ENCODE measurements at places on chromosomes 2 and 18.

GRCh38 chr2:62856228-62857040 lies 150.9 kb downstream of the EHBP1 start:
- DNase-seq = no peak

- DNase-seq = no peak
Measured at GRCh38 chr2:22261165-22261564, 1123.8 kb upstream of the KLHL29 start.

DNA sequence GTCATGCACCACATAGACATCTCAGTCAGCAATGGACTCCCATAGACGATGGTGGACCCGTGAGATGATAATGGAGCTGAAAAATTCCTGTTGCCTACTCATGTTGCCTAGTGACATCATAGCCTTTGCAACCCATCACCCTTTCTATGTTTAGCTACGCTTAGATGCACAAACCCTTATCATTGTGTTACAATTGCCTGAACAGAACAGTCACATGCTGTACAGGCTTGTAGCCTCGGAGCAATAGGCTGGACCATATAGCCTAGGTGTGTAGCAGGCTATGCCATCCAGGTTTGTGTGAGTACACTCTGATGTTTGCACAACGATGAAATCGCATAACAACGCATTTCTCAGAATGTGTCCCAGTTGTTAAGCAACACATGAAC lies 221.6 kb downstream of the ALPK2 start:
- no peak for DNase-seq

- DNase-seq = no peak
Measured at GRCh38 chr18:52903857-52904256, 563.9 kb downstream of the DCC start.

DNA sequence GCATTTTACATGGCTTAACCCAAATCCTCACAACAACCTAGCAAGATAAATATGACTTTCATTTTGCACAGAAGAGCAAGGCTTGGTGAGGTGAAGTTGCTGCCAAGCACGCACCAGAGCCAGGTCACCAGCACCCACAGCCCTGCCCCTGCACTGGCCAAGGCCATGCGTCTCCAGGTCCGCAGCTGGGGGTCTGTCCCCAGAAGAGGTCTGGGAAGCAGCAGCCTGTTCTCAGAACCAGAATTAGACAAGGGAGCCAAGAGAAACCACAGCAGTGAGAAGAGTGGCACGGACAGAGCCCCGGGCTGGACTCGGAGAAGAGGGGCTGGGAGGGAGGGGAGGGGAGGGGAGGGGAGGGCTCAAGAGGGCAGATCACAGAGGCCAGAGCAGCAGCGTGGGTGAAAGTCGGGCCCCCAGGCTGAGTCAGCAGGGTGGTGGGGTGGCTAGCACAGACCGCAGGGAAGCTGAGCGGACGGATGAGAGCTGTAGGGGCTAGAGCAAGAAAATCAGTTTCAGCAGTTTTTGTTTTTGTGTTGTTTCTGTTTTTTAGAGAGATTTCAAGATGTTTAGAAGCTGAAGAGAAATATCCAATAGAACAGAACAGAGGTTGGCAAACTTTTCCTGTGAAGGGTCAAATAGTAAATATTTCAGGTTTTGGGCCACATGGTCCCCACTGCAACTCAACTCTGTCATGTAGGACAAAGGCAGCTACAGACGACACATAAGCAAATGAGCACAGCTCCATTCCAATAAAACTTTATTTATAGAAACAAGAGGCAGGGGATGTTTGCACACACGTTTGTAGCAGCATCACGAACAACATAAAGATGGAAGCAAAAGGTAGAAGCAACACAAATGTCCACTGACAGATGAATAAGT lies 7.4 kb upstream of the MTERF4 start:
- DNase-seq = no peak

DNA sequence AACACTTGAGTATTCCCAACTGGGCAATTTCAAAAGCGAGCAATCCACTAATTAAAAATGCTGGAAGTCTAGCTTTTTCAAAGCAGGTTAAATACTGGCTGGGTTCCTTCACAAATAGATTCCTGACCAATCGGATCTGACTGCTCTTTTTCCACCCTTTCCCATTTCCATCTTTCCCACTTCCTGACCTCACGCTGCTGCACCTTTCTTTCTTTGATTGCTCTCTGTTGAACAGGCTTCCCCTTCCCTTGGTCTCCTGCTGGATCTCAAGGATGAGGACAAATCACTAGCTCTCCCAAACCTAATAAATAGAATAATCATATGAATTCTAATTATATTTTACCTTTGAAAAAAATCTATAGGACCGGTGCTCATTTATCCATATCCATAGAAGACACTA lies 121.2 kb downstream of the TCF4 start:
- no peak for DNase-seq

GRCh38 chr18:76475450-76476194 lies 19.4 kb downstream of the ZNF516 start:
- no peak for DNase-seq

GRCh38 chr18:23982155-23983079 lies 32.1 kb upstream of the TTC39C start:
- no peak for DNase-seq
